ENCODE measurements at places on chromosomes 5 and 9.

DNA sequence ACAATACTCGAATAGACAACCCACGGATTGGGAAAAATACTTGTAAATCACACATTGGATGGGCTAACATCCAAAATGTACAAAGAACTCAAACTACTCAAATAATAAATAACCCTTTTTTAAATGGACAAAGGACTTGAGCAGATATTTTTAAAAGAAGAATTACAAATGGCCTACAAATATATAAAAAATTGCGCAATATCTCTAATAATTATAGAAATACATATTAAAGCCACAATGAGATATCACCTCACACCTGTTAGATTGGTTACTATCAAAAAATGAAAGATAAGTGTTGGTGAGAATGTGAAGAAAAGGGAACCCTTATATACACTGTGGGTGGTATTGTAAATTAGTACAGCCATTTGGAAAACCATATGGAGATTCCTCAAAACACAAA lies 40.8 kb upstream of the ADAMTS19 start:
- no peak for DNase-seq

DNA sequence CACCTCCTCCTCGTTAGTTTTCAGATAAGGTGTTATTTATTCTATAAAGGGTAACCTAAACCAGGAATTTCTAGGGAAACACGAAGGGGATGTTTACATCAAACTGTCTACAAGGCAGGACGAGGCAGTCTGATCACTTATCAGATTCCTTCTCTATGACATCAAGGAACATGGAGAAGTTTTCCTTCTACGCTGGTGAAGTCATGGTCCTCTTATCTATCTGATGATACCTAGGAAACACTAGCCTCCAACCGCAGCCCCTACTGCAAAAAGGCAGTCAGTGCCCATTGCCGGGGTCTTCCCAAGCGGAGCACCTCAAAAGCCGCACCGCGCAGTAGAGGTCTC lies 1.5 kb downstream of the MPDZ start:
- DNase-seq: peak; percentile 34

DNA sequence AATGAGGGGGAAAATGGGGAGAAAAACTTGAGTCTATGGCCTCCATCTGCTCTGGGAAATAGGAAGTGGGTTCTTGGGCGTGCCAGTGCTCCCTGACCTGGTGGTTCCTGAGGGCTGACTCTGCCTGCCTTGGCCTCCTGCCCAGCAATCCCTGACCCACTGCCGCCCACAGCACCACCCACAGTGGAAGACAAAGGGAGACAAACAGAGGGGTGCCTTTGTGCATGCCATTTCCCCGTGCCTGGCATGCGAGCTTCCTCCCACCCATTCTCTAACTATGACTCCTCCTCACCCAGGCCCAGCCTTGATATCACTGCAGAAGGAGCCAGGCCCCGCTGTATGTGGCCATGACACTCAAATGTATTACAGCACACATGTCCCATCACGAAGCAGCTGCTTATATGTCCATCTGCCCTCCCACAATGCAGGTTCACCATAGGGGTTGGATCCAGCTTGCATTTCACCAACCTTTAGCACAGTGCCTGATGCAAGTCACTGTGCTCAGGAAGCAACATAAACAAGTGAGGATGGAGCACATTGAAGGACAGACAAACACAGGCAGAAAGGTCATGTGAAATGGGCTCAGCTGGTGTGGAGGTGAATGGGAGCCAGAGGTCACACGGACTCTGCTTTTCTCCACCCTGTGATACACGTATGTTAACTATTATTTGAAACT lies 84.4 kb downstream of the ADRB2 start:
- peak; percentile 23 for DNase-seq

GRCh38 chr5:129122560-129122959 lies 28.0 kb downstream of the ISOC1 start:
- DNase-seq: no peak

DNA sequence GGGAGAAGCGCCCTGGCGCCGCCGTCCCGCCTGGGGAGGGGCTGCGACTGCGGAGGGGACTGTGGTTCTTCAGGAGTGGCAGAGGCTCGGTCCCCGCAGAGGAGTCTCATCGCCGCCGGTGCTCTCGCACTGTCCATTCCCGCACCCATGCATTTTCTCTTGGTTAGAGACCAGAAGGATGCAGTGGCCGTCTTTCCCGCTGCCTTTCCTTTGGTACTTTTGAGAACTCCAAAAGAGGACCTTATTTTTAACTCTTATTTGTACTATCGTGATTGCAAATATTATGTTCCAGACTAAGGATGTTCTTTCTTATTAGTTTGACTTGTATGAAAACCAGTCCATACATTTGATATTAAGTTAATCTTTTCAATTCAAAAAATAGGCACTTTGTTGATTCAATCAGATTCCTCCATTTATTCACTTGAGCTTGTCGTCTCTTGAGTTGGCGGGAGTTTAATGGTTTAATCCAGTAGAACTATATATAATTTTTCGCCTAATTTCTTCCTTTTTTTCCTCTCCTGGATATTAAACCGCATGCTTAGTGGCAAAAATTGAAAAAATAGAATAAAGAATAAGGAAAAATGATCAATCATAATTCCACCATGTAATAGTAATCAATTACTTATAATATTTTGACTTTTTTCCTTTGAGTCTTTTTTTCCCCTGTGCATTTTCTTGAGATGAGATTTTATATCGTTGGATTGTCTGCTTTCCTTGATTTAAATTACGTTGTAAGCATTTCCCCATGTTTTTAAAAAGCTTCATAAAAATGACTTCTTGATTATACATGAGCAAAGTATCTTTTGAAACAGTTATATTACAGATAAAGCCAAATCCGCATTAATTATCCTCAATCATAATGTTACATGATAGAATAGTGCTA lies 861 bp downstream of the ZFYVE16 start:
- DNase-seq: peak; percentile 46

GRCh38 chr9:114905170-114905940 lies 25.0 kb downstream of the TNFSF8 start:
- DNase-seq: no peak
